Hematopoietic multipotent progenitor cell treated with erythropoietin and hydrocortisone succinate and interleukin-3 and kit ligand, for 4 days (in vitro differentiated cells): ENCODE measurements at places on chromosomes 2 and 18.

- no peak for DNase-seq
Observed at GRCh38 chr2:25421820-25422411, 80.2 kb upstream of the DNMT3A start.

- DNase-seq = no peak
Observed at GRCh38 chr2:145764631-145765030, 1244.7 kb upstream of the ZEB2 start.

GRCh38 chr2:43269074-43269572, 42.7 kb upstream of the ZFP36L2 start:
- DNase-seq = peak; percentile 23

GRCh38 chr2:65548064-65548463, 115.7 kb upstream of the SPRED2 start:
- DNase-seq = no peak

DNA sequence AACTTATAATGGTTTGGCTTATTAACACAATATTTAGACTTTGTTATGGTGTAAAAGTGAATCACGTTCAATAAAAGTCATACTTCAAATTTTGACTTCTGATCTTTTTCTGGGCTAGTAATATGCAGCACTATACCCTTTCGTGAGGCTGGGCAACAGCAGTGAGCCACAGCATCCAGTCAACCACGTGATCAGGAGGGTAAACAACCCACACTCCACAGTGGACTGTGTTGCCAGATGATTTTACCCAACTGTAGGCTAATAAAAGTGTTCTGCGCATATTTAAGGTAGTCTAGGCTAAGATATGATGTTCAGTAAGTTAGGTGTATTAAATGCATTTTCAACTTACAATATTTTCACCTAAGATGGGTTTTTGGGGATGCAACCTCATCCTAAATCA, 148.6 kb downstream of the ZNF385B start:
- DNase-seq = no peak

DNA sequence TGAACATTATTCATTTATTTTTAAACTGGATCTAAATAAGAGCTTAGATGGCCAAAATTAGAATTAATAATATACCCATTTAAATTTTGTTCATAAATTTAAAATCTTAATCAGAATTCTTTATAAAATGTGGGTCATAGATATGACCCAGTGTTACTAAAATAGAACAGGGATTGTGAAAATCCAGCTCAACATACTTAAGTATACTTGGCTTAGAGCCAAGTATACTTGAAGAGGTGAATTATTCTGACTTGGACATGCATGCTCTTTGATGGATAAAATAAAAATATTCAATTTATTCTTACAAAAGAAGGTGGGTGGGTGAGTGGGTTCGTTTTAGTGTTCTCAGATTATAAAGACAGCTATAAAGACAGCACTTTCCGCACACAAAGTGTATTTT, 70.7 kb downstream of the SPOPL start:
- DNase-seq = no peak

DNA sequence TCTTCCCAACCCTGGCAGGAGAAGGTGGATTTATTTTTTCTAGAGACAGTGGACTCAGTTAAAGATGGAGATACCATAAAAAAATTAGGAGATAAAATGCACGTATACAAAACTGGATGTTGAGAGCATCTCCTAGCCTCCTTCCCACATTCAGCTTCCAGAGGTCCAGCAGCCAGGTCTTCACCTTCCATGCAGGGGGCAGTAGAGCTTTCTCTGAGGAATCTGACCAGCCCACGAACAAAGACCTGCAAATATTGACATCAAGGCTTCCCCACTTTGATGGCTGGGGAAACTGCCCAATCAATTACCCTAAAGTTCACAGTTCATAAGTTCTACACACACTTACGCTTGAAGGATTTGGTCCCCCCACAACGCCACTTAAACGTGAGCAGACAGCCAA, 24.5 kb downstream of the AQP4 start:
- DNase-seq = no peak

DNA sequence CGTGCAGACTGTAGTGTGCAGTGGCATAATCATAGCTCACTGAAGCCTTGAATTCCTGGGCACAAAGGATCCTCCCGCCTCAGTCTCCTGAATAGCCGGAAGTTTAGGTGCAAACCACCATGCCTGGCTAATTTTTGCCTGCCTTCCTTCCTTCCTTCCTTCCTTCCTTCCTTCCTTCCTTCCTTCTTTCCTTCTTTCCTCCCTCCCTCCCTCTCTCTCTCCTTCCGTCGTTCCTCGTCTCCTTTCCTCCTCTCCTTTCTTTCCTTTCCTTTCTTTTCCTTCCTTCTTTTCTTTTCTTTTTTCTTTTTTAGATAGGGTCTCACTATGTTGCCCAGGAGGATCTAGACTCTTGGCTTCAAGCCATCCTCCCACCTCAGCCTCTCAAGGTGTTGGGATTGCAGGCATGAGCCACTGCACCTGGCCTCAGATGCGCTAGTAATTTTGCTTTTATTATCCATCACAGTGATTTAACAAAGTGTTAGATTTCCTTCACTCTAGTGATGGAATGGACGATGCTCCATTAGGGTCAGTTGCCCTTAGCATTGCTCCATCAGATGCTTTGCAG, 6.6 kb upstream of the ANKRD29 start:
- no peak for DNase-seq

DNA sequence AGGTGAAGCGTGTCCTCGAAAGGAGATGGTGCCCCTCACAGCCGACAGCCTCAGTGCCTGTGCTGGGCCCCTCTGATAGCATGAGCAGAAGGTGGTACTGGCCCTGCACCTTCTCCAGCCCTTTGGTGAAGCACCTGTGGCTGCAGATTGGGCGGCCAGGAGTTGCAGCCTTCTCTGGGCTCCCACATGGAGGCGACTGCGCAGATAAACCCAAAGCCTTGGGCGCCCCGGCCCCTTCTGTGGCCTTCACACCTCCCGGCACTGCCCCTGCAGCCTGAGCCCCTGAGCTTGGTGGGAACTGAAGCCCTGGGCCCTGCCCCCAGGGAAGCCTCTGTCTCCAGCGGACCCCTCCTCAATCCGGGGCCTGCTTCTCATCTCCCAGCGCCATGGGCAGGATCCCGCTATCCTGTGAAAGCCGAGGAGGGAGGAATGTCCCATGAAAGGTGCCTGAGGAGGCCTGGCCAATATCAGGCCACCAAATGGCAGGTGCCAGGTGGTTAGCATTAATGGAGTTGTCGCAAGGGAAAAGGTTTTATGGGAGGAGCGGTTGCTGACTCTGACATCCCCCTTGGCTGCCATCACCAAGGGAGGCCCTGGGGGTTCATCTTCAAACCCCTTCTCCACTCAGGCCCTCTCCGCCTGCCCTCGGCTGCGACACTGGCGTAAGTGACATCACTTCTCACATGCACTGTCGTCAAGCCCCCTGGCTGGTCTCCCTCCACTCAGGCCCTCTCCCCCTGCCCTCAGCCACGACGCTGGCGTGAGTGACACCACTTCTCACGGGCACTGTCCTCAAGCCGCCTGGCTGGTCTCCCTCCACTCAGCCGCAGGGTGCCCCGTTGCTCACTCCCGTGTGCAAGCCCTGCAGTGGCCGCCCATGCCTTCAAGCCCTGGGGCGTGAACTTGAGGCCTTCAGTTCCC, 62.4 kb downstream of the DDX1 start:
- DNase-seq = no peak

DNA sequence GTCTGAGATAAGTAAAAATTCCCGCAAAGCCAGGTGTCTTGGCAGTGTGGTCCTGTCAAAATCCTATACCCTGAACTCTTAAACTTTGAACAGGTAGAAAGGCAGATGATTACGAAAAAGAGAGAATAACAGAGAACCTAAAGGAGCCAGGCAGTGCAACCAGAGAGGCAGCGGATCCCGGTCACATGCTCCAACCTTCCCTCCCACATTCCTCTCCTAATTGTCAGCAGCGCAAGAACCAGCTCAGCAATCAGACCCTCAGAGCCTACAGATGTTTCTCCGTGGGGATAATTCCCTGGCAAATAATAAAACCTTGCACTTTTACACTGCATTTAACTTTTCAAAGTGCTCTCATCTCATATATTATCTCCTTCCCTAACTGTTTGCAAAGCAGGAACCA, 124.8 kb downstream of the EPHA4 start:
- no peak for DNase-seq

- DNase-seq = no peak
Observed at GRCh38 chr2:197135806-197136205, 174.8 kb downstream of the ANKRD44 start.

GRCh38 chr18:77249569-77250500, at the start of gene GALR1:
TSS of gene GALR1 (plus strand) at chr18:77249848. CDS start at chr18:77250549, 701 bp downstream.
- no peak for DNase-seq

DNA sequence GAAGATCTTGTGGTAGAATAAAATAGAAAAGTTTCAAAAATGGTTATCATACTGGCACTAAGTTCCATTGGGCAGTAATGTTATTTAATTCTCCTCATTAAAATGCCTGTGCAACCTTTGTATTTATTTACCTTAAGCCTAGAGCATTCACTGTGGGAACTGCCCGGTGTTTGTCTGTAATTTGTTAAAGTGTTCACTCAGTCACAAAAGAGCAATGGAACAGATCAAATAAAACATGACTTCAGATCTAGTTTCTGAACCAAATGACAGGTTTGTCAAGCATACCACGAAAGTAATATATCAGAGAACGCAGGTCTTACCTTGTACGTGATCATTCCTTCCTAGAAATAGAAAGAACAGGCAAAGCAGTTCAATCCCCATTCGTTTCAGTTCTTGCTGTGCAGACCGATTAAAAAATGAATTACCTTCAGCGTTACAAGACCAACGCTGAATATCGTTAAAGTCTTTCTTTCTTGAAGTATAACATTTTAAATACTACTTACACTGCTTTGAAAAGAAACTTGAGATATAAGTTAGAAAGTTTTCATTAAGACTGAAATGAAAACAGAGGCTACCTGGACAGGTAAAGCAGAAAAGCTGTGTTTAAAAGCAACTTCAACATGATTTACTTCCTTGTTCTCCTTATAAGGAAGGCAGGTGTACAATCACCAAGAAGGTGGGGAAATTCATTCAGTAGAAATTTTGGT, at the start of gene ITGB6:
TSS of gene ITGB6 (minus strand) at position 590 of the 707 bp plus-strand sequence. CDS start at position 381, 209 bp downstream.
- no peak for DNase-seq

- no peak for DNase-seq
Observed at GRCh38 chr2:240970816-240971215, 27.6 kb upstream of the SNED1 start.

DNA sequence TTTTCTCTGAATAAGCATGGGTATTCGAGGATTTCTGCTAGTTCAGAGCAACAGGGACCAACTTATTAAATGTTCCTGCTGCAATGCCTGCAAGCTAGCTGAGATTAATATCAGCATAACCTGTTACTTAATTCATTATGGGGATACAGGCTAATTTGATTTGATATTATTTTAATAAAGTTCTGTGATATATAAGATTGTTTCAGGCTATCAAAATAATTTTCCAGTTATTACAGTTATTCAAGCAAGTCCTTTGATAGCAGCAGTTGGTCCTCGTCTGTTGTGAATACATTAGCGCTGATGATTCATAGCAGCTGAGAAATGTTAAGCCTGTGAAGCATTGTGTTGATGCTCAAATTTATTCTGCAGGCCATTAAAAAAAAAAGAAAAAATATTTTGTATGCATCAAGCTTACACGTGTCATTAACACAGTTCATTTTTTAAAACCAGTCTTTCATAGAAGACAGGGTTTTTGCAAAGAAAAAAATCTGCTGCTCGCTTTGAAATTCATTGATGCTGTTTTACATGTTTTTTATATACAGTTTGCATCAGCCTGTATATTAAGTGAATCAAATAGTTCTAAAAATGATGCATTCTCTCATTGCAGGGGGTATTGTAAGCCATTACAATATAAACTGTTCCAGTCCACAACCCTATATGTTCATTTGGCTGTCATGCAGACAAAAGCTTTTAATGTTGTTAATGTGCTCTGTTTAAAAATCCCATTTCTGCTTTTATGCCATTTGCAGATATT, 482.5 kb downstream of the BCL11A start:
- DNase-seq = no peak

DNA sequence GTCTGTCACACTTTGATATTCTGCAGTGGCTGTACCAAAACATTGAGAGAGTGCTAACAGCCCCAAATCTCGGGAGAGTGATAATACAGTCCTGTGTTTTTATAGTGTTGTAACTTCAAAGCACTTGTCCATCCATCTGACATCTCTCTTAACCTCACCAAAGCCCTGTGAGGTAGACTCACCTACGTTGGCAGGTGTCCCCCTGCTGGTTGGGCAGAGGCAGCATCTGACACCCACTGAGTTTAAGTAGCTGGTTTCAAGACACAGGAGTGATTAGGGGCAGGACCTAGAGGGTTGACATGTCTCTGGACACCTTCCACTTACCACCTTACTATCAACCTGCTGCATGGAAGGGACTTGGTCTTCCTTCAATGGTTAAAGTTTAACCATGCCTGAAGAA, 22.9 kb downstream of the COLEC12 start:
- DNase-seq = peak; percentile 31

DNA sequence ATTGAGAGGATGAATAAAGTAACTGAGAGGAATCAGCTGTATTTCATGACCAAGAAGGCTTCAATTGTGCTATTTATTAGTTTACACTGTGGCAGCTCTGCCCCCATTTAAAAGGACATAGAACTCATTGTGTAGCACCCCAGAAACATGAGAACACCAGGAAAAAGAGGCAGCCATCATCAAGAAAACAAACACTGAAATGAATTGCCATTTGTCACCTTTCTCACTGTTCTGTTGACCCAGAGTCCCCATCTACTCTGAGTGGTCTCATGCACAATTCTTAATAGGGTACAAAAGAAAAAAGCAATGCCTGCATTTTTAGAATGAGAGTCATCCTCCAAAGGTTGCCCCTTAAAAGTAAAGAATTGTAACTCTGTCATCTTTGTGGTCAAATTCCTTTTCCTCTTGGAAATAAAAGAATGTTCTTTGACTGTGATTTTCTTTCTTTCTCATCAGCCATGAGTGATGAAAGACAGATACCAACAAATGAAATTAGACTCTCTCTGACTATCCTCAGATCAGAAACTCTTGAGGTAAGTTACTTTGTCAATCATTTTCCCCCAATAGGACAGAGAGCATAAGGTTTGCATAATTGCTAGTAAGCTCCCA, 1941.9 kb upstream of the PIK3C3 start:
- DNase-seq = no peak

DNA sequence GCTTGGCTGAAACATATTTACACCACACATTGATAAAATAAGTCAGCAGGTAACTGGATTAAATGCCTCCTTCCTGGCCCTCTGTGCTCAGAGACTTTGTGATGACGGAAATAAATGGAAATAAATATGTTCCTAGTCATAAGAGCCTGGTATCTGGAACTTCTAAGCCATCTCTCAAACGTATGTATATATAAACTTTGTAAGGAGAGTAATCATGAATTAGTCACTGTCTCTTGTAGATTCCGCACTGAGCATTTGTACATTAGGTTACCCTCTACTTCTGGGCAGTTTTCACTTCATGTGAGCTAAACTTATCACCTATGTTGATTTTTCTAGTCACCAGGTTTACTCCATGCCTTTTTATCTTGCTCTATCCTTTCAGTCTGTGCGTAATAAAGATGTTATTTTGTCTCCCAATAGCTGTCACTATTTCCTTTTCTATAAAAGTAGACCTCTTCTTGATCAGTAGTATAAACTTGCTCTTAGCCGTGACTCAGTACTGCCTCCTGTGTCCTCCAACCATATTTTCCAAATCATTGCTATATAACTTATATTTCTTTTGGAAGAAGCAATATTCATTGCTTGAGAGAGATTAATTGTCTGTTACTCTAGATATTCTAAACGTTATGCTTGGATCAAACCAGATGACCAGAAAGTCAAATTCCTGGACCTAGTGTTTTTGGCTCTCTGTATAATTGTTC, 53.2 kb downstream of the FEZ2 start:
- no peak for DNase-seq

- DNase-seq = no peak
Observed at GRCh38 chr18:50720325-50720674, 99.5 kb downstream of the MRO start.
